ENCODE measurements at places on chromosomes 3 and 15.

DNA sequence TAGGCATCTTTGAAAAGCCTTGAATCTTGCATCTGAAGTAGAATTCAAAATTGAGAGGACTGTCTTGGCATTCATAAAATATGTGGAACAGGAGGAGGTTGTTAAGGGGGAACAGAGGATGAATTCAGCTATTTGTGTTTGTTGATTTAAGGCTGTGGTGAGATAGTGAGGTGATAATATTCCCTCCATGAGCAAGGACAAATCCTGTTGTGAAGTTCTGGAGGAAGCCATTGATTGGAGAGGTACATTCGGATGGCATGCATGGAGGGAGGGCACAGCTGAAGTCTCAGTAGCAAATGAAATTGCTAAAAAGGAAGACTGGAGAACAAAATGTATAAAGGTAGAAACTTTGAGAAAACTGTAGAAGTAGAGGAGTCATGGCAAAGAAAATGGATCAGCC lies 443.8 kb downstream of the NLGN1 start:
- DNase-seq: no peak

DNA sequence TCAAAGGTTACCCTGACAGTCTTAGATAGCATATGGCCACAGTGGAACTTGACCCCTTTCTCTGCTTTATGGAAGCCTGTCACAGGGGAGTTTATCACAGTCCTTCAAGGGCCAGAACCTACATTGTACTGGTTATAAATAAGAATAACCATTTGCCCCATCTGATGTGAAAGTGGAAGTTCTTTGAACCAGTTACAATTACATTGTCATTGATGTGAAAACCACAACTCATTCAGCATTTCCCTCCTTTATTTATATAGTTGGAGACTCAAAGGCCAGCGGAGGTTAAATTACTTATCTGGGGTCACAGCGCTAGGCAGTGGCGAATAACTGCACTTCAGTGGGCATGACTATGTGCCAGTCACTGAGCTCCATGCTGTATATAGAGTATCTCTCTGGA lies 60.5 kb upstream of the TBC1D5 start:
- no peak for DNase-seq

DNA sequence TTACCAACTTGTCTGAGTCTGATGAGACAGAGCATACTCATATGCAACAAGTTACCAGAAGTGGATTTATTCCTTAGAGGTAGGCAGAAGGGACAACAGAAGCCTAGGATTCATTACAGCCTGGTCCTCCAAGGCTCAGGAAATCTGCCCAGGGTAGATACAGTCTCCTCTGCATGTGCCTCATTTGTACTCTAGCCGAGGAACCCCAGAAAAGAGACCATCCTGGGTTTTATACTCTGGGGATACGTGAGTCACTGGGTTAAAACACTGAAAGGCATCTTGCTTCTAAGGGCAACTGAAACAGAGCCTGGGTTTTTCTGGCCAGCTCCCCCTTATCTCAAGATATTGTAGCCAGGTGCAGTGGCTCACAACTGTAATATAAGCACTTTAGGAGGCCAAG lies 45.6 kb downstream of the TLNRD1 start:
- no peak for DNase-seq

DNA sequence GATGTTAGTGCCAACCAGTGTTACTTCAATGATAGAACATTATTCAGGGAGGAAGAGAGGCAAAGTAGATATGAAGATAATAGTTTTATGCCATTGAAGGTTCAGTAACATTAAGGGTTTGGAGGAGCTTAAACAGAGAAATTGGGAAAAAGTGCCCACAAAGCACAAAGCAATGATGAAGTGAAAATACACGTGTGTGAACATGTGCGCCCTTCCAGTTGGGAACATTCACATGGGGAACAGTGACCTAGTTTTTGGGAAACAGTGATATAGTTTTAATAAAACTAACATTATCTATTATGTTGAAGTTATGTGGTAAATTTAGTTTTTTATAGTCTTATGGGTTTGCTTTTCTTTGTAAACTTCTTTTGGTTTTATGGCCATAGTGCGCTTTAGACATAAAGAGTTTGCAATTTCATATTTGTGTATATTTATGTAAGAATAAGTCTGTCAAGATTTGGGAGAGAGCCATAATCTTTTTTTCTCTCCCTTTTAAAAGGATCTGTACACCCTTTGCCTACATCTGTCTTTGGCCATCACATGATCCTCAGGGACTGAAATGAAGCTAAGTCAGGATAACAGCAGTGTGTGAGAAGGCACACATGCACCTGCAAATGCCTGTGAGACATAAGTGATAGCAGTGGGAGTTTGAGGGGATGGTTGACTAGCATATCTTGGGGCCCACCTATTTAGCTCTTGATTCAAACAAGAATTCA lies 450.3 kb upstream of the THRB start:
- DNase-seq: no peak

DNA sequence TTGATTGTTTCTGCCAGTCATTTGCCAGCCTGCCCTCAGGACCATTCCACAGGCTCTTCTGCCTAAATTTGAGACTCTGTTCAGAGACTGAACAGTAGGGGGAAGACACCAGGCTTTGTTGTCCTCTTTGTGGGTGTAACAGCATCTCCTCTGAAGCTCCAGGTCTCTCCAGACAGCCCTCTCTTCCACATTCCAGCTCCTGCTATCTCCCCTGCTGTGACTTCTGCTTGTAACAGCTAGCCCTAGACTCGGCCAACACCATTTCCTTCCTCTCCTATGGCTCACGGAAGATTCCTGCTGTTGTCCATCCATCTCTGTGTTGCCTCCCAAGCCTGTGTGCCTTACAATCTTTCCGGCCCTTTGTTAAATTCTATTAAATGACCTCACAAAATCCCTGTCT lies 40.2 kb downstream of the SUCLG2 start:
- DNase-seq: no peak

DNA sequence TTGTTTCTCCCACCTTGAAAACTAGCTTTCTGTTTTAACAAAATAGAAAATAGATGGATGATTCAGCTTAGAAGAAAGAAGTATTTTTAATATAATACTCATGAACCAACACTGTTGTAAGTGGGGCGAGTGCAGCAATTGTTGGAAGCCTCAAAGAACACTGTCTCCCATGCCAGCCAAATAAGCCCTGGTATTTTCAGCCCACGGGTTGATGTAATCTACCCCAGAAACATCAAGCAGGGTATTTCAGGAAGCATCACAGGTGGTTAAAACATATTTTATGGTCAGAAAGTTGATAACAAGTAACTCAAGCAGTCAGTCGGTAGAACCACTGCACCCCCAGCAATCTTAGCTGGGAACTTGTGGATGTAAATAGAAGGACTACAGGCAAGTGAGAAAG lies 115.9 kb downstream of the SV2B start:
- no peak for DNase-seq

DNA sequence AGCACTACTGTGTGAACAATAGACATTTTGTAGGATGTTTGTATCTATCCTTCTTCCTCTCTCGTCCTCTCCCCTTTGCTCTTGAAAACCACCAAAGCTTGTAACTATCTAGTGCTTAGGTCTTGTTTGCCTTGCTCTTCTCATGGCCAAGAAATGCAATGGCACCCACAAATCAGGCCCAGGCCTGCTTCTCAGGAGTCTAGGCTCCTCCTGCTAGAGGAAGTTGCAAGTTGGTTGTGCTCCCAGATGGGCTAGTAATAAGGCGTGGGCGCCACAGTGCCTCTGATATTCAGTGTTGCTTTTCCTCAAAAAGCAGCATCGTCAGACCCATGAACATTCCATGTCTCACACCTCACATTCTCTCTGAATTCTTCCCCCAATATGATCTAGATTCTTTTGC lies 28.7 kb downstream of the ZNF385D start:
- no peak for DNase-seq

GRCh38 chr15:89500397-89501270 lies 4.3 kb upstream of the RHCG start:
- DNase-seq: no peak
